ENCODE measurements at places on chromosomes 12 and 14.

- peak; percentile 25 for DNase-seq
Measured at GRCh38 chr14:93033983-93034670, 81.6 kb downstream of the ITPK1 start.

GRCh38 chr12:19739195-19739776 lies 300.0 kb downstream of the AEBP2 start:
- DNase-seq: peak; percentile 86

DNA sequence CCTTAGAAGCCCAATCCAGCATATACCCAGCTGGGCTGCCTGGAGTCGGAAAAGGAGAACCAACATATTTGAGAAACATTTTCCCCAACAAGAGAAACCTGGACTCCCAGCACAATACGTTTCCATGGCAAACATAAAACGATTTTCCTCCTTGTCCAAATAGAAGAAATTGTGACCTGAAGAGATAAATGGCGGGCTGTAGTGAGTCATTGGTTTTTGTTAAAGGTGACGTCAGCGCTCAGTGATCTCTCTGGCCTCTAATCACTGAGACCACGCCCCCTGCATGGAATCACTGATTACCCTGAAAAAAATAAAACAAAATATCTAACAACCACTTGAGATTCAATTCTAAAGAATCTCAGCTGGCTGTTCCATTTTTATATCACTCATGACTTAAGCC lies 6.0 kb downstream of the CCDC60 start:
- DNase-seq: no peak

GRCh38 chr14:33602396-33602795 lies 348.5 kb downstream of the EGLN3 start:
- DNase-seq: no peak

DNA sequence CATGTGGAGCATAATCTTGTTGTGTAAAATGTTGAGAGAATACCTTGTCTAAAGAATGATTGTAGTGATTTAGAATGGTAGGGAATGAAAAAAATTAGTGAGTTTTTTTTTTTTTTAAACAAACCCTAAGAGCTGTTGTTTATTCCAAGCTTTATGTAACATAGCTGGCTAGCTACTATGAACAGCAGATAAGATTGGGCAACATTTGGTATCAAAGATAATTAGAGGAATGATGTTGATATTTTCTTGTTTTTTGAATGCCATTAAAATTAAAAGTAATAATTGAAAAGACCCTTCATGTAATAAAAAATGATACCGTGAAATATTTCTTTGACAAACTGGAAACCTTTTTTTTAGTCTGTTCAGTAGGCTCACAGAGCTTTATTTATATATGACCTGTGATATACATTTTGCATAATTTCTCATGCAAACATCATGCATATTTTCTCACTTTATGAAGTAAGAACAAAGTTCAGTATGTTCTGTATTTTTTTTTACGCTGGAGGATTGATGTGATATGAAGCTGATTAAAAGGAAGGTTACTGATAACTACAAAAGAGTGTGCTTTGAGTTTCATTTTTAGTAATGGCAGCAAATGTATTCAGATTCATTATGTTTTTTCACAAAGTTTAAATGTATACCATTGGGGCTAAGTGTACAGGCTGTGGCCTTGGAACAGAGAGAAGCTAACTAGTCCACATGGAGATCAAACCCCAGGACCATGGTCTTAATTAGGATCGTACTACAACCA lies 8.1 kb downstream of the CPSF6 start:
- DNase-seq: no peak

GRCh38 chr12:78711954-78712353 lies 152.6 kb upstream of the SYT1 start:
- no peak for DNase-seq

DNA sequence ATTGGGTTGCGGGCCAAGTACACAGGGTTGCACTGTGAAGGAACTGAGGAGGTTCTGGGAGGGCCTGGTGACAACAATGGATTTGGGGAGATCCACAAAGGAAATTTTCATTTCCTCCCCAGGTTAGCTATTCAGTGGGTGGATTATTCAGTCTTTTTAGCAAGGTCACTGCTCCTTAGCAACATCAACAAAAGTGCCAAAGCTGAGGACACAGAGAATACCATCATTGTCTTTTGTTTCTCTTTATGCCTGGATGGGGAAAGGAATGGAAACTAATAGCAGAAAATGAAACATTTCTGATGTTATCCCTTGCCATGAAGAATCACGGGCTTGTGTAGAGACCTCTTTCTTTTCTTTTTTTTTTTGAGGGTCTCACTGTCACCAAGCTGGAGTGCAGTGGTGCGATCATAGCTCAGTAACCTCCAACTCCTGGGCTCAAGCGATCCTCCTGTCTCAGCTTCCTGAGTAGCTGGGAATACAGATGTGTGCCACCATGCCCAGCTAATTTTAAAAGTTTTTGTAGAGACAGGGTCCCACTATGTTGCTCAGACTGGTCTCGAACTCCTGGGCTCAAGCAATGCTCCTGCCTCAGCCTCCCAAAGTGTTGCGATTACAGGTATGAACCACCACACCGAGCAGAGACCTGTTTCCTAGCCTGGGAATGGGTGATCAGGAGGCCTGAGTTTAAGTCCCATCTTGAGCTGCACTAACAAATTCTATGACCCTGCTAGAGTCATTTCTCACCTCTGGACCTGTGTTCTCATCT lies 6.5 kb downstream of the PPP1R3E start:
- no peak for DNase-seq

GRCh38 chr12:71725011-71725410 lies 29.7 kb upstream of the RAB21 start:
- DNase-seq: no peak

DNA sequence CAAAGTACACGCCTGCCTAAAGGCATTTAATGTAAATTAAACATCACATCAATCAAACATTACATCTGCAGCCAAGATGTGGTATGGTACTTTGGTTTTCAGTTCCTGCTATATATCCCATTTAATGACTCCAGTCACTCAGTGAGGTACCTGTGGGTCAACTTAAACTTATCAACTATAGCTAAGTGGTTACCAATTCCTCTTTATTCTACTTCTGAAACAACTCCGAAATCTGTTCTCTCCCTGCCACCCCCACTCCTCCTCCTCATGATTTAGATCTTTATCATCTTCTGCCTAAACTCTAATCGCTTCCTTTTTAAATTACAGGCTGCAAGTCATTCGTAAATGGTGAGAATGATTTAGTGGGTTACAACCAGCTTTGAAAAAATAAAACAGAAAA lies 57.9 kb downstream of the BCL2L14 start:
- DNase-seq: no peak

GRCh38 chr12:110640275-110641025 lies 26.5 kb downstream of the TCTN1 start:
- no peak for DNase-seq

- peak; percentile 26 for DNase-seq
Measured at GRCh38 chr12:84508851-84509260, 403.7 kb downstream of the SLC6A15 start.

GRCh38 chr12:45615268-45615667 lies 114.2 kb upstream of the ARID2 start:
- peak; percentile 69 for DNase-seq

GRCh38 chr14:36271939-36272907 lies 48.2 kb downstream of the MBIP start:
- peak; percentile 9 for DNase-seq

DNA sequence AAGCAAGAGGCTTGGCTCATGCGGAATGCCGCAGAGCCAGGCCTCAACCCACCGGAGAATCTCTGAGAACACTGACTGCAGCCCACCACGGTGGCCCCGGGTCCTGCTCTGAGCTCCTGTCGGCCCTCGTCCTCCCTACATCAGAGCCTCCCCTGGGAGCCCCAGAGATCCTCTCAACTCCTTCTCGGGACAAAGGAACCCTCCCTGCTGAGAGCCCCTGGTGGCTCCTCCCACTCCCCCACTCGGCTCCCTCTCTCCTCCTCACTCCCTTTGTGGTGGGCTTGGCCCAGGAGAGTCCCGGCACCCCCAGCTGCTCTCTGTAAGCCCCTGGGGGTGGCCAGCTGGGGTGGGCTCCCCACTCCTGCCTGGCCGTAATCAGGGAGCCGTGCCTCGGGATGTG lies 11.1 kb upstream of the INF2 start:
- DNase-seq: peak; percentile 42

- no peak for DNase-seq
Measured at GRCh38 chr14:48842785-48843184, 743.4 kb downstream of the RPS29 start.

GRCh38 chr14:52906141-52906601 lies 44.7 kb downstream of the FERMT2 start:
- peak; percentile 94 for DNase-seq

- no peak for DNase-seq
Measured at GRCh38 chr14:60933920-60934655, 46.8 kb downstream of the TRMT5 start.

DNA sequence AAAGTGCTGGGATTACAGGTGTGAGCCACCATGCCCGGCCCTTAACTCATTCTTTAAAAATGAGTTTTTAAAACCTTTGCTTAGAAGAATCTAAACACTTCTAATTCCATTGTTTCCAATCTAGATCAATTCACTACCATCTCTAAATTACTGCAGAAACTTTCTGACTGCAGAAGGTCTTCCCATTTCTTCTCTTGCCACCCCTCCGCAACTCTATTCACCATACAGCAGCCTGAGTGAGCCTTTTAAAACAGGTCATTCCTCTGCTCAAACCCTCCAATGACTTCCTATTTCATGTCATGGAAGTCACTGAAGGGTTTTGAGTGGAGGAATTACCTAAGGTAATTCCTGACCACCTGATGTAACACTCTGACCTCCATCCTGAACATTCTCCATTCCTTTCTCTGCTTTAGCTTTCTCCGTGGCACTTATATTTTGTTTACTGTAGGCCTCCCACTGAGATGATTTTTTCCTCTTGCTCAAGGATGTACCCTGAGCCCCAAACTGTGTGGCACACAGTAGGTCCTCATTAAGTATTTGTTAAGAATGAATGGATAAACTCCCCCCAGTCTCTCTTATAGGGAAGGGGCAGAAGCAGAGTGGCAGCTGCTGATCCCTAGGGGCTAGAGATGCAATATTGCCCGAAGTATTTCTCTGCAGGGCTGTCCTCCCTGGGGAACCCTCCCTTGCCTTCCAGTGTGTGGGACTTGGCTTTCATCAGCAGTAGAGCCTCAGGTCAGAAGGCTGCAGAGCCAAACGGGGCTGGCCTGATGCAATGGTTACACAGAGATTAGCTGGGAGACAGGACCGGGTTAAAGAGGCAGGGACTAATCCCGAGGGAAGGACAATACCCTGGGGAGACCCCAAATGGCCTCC lies 1.2 kb downstream of the DDIT3 start:
- peak; percentile 76 for DNase-seq

- DNase-seq: no peak
Measured at GRCh38 chr14:52868911-52869618, 77.7 kb upstream of the GNPNAT1 start.

DNA sequence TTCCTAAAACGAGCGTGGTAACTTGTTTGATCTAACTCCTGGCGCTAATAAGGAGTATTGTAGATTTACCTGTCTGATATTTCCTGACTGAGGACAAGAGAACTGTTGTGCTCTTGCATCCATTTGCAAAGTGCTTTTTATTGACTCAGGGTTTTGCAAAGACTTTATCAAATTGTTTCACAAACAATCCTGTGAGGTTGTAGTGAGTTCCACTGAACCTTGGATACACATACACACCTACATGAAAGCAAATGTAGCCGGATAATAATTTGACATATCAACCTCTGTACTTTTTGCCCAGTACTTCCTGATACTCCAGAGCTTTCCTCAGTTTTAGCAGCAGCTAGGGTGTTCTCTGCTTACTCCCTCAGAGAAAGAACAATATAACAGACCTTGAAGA lies 6.7 kb upstream of the PTGER2 start:
- DNase-seq: no peak

DNA sequence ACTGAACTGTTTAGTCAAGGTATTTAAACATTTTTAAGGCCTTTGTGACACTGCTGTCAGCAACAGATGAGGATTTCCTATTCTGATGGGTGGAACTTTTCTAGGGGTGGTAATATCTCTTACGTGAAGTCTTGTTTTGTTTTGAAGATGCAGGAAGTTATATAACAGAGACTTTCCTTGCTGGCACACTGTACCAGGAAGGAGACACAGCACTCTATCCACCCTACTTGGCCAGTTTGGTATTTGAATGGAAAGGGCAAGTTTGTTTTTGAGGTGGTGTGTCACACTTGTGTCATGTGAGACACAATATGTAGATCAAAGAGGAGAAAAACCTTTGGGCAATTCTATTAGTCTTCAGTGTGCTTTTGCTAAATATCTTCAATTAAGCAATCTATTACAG lies 51.6 kb upstream of the SRP54 start:
- DNase-seq: peak; percentile 33

- DNase-seq: peak; percentile 81
Measured at GRCh38 chr14:58882577-58883018, 244.8 kb downstream of the DACT1 start.

DNA sequence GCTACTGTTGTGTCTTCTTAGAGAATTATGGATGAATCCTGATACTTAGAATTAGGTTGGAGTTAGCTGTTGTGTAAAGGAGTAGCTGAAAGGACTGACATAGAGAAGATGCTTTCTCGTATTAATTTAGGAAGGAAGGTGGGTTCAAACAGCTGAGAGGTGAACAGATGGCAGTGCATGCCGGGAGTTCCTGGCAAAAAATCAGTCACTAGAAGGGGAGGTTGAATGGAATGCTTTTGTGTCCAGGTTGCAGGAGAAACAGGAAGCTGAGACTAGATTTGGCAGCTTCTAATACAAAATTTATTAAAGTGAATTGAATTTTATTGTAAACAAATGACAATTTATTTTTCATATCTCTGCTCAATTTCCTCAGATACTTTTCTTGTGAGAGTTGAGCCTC lies 70.8 kb downstream of the BTG1 start:
- DNase-seq: no peak

- peak; percentile 61 for DNase-seq
Measured at GRCh38 chr14:34051966-34052657, 101.2 kb upstream of the EGLN3 start.
